PC-9 (cell line): ENCODE measurements at places on chromosomes 2 and 18.

DNA sequence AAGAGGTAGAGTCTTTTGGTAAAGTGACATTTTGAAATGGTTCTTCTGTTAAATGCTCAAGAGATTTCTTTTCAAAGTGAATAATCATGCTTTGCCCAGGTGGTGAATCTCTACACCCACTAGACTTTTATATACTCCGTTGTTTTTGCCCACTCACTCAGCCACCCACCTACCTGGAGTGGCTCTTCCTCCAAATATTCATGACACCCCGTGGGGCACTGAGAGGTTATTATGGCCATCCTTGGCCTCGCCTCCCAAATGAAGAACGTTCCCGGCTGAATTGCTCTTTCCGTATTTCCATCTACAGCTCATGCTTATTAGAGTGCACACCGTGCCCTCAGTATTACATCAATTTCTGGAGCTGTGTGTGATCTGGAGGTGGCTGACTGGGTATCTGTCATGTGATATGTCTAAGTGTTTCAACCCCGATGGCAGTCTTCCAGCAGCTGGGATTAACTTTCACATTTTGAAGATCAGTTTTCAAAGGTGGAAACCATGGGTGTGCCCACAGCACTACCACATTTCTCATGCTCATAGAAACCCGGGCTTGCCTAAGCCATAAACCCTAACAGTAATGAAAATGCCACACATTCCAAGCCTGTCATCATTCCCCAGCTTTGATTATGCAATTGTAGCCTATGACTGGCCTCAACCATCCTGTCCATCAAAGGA lies 406.6 kb upstream of the MMADHC start:
- DNase-seq = peak; percentile 89

GRCh38 chr2:96391153-96391827 lies 55.7 kb downstream of the NCAPH start:
- no peak for DNase-seq

GRCh38 chr2:223056701-223057418 lies 4.9 kb downstream of the KCNE4 start:
- no peak for DNase-seq

DNA sequence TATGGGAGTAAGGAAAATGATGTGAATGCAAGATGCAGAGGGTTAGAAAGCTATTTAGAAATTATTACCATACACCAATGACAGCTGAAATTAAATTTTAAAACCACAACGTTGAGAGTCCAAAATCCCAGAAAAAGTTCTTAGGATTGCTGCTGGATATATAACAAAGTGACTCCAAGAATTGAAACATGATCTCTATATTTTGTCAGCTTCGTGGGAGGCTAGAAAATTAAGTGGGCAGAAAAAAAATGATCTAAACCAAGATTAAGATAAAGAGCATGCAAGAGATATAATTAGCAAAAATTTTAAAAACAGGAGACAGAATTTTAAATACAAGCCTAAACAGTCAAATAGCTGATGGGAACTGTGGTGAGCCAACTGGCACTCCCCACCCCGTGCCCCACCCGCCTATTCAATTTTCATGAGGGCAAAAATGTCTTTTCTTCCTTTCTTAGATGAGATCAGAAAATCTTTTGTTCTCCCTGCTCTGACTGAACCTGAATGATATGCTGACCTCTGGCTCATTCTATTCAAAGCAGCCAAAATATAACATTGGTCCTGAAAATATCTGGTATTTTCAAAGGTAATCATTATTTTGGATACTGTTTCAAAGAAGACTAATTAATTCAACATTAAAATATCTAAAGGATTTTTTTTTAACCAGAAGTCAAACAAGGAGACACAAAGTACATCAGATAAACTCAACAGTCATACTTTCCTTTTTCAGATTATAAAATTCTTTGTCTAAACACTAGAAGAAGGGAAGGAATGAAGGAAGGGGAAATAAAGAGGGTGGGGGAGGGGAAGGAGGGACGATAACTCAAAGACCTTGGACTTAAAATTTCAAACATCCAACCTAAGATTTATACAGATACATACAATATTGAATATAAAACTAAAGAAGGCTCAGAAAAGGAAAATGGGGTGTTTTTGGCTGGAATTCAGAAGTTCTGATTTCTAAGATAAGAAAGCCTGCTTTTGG lies 12.2 kb downstream of the KANSL3 start:
- DNase-seq = no peak

DNA sequence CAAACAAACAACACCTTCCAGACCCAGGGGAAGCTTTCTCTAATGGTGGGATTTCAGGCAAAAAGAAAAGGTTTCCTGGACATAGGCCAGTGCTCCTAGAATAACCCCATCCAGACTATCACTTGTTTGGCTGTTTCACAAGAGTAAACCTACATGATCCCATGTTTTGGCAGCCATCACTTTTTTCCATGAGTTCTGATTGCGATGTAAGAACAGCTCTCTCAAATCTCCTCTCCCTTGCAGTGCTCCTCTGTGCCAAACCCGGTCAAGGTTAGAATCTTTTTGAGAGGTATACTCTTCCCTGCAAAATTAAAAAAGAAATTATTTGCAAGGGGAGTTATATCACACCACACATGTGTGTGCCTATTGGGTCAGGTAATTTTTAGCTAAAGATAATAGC lies 11.9 kb downstream of the GRP start:
- no peak for DNase-seq

- no peak for DNase-seq
Measured at GRCh38 chr2:164609790-164610189, 11.5 kb downstream of the GRB14 start.

DNA sequence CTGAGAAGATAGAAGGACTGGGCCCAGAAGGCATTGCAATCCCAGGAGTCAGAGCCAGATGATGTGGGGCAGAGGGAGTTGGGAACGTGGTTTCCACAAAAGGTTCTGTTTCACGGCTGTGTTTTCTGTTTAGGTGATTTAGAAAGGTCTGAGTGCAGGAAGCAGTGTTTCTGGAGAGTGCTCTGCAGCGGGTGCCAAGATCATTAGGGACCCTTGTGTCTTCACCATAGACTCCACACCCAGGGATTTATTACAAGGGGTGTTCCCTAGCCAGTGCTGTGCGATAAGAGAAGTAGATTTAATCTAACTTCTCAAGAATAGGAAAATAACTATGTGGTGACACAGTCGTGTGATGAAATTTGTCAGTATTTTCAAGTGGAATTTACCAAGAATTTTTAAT lies 221.1 kb upstream of the TPO start:
- DNase-seq = no peak

DNA sequence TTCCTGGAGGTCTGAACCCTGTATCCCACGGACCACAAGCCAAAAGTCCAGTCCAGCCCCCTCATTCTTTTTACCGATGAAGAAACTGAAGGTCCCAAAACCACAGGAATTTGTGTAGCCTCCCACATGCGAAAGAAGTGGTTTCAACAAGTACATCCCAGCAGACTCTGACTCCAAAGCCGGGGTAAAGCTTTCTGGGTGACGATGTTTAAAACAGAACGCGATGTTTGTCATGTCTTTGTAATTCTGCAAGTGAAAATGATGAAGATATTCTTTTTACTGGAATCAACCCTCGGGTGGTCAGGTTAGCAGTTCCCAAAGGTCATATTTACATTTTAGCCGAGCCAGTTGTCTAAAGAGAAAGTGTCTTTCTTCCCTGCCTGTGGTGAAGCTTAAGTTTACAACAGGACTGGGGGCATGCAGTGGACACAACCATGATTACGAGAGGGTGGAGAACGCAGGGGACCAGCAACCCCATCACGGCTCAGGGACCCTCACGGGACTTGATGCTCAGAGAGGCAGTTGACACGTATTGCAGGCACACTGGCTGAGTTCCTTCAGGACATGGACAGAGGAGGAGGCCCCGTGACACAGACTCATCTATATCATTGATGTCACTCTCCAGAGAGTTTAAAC lies 17.8 kb upstream of the TMEM131 start:
- DNase-seq = no peak

GRCh38 chr2:18837240-18837639 lies 247.9 kb upstream of the NT5C1B start:
- no peak for DNase-seq

DNA sequence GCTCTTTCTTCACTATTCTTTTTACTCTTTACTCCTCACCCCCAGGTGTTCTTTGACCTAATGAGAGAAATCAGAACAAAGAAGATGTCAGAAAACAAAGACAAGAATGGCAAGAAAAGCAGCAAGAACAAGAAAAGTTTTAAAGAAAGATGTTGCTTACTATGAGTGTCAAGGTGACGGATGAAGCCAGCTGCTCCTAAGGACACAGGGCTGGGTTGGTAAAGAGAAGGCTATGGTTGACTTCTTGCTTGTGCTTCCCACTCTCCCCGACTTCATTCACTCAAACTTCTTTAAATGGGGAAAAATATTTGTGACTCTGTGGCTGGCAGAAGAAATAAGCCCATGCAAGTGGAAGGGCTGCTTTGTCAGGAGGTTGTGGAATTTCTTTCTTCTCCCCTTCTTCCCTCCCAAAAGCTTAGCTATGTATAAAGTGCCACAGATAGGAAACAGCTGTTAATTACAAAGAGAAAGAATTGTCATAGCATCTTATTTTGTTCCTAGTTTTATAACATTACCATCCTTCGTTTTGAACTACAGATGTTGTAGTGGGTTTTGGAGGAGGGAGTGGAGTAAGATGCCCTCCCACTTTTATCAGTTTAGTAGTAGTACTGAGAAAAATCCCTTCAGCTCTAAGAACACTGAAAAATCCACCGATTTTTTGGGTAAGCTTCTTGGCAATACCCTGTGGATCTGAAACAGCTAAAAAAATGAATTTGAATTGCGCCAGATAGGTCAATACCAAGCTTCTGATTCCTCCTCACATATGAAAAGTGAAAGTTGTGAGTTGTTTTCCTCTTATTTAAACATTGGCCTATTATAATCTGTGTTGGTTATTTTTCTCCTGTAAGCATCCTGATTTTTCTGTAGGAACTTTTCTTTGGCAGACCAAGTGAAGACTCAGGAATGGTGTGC lies 40.7 kb downstream of the RALB start:
- no peak for DNase-seq

GRCh38 chr2:181697126-181697525 lies 16.8 kb upstream of the NEUROD1 start:
- DNase-seq = no peak

- no peak for DNase-seq
Measured at GRCh38 chr2:207014424-207014823, 75.1 kb downstream of the CPO start.

DNA sequence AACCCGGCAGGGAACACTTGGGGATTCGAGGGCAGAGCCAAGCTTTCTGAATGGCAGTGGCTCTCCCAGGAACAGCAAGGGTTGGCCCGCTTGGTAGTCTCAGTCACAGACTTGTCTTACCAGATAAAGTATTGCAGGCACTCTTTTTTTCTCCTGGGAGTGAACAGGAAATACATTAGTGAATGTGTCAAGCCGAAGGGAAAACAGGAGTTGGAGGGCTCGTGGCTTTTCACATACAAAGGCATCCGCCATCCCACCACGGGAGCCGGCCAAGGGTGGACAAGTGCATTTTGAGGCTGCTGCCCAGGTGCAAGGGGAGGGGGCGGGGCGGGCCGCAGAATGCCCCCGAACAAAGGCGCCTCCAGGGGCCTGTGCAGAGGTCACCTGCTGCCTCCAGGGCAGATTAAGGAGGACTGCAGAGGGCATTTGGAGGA lies 163.3 kb upstream of the SIX3 start:
- DNase-seq = no peak

DNA sequence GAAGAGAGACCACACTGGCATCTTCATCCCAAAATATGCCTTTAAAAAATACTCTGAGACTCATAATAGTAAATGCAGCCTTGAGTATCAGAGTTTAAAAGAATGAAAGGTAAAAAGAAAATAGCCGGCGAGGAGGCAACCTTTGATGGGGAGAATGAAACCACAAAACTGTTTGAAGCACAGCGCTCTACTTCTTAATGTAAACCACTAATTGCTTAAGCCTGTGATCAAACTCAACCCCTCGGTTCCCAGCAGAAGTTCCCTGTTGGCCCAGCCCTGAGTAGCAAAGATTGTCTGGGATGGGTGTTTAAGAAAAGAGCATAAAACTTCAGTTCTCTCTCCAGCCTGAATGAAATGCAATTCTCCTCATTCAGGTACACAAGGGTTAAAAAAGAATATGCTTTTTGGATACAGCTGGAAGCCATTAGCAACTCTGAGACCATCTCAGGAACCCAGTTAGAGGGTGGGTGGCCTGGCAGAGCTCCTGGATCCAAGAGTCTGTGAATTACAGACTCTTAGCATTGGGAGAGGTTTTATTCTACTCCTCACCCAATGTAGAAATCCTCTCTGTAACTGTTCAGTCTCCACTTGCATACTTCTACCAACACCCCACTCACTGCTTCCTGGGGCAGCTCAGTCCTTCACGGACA lies 44.8 kb downstream of the VIT start:
- no peak for DNase-seq

DNA sequence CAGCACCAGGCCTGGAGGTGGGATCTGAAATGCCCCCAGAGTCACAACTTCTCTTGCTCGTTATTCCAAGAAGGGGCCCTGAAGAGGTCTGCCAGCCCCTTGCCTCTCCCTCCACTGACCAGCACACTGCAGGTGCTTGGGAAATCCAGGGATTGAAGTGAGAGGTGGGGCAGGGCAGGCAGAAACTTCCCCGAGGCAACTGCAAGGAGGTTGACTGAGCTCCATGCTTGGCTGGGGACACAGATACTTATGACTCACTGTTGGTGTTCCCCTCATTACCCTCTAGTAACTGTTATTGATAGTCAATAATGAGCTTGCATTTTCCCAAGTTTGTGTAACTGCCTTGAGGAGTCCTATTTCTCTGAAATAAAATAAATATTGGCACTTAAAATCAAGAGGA lies 47.5 kb downstream of the MARCO start:
- DNase-seq = no peak
